Dermis blood vessel endothelial cell (primary cell): ENCODE measurements at places on chromosomes 5 and 9. TPM values are rescaled to one million over a fixed set of nuclear protein-coding genes. Genes with fewer than 3 reads are reported as not detected.

The NMUR2 gene
- not detected in 2 replicates for total RNA-seq

The PHF24 gene
- total RNA-seq = not detected in 2 replicates

The C9orf153 gene
- total RNA-seq = 0.14 TPM in 1 of 2 replicates, not detected in the other

The NR4A3 gene
- total RNA-seq = 0.05 TPM in 1 of 2 replicates, not detected in the other

The NOXA1 gene
- 1.5 and 2.6 TPM in 2 replicates for total RNA-seq

The EGR1 gene
- 0.93 and 4.8 TPM in 2 replicates for total RNA-seq

The LCNL1 gene
- not detected in 2 replicates for total RNA-seq

The UGT3A1 gene
- total RNA-seq = not detected in 2 replicates
